Stimulated activated CD4-positive, alpha-beta T cell treated with anti-CD3 and anti-CD28 coated beads, Interleukin-15, amount 100 ng/mL, for 1 hour (primary cell): ENCODE measurements at places on chromosomes 11 and 22.

DNA sequence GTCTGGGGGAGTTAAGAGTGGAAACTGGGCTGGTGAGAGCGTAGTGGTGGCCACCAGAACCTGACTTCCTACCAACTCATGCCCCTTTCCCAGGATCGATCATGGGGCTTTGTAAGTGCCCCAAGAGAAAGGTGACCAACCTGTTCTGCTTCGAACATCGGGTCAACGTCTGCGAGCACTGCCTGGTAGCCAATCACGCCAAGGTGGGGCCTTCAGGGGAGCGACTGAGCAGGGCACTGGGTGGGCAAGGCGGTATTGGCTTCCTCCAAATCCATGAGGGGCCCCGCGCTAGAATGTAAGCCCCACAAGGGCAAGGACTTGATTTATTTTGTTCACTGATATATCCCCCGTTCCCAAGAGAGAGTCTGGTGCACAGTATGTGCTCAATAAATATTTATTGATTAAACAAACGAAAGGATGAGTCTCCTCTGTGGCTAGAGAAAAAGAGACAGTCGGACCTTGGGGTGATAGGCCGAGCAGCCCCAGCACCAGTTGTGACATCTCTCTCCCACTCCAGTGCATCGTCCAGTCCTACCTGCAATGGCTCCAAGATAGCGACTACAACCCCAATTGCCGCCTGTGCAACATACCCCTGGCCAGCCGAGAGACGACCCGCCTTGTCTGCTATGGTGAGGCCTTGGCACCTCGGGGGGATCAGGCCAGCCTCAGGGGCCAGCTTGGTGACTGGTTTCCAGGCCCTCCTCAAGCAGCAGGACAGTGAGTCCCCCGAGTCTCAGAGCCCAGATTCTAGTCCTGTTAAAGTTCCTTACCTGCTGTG is 765 bp downstream of the ZFPL1 start:
- no peak for DNase-seq

DNA sequence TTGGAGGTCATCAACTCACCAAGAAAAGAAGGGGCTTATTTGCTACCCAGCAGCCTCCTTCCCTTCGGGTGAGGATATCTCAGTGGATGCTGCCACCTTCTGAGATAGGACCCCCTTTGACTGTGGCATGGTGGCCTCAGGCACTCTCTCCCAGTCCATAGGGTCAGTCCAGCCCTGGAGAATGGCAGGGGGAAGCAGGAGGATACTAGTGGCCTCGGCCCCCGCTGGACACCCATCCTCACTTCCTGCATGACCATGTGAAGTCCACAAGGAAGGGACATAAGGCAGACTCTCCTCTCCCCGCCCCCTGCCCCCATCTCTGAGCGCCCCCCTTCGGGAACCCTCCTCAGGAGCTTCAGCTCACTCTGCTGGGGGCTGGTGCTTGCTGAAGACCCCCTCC is 24.4 kb downstream of the TPBGL start:
- no peak for DNase-seq

GRCh38 chr11:100888836-100889235 is 201.7 kb downstream of the ARHGAP42 start:
- DNase-seq: no peak

DNA sequence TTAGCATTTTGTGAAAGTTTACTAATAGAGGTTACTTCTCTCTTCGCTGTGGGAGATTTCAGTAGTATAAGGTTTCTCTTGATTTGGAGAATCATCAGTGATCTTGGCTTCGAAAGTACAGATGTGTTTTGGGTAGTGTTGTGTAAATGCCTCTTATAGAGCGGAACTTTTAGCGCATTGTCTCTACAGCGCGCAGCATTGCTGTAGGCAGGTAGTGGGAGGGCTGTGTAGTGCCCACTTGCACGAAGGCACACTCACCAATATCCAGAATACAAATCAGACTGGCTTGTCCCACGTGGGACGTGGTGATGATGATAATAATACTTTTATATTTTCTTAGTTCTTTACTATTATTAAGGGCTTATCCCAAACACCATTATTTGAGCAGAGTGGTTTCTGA is 51.4 kb downstream of the FAM83F start:
- no peak for DNase-seq

DNA sequence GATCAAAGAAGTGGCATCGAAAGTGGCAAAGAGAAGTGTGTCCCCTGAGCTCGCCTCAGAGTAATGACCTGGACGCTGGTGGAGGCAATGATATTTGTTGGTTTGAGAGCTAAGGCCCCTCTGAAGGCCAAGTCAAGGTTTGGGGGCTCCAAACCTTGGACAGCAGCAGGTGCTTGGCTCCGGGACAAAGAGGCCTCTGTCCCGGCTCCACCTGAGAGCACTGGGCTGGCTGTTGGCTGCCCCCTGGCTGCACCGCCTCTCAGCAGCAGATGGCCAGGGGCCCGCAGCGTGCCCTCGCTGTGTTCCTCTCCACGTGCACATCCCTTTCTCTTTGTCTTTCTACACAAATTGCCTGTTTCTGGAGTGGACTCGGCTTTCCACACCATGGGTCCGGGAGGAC is 301.3 kb downstream of the NTM start:
- DNase-seq: no peak
